ENCODE measurements at places on chromosomes 1 and 21. TPM values are rescaled to one million over a fixed set of nuclear protein-coding genes. Genes with fewer than 3 reads are reported as not detected.

DNA sequence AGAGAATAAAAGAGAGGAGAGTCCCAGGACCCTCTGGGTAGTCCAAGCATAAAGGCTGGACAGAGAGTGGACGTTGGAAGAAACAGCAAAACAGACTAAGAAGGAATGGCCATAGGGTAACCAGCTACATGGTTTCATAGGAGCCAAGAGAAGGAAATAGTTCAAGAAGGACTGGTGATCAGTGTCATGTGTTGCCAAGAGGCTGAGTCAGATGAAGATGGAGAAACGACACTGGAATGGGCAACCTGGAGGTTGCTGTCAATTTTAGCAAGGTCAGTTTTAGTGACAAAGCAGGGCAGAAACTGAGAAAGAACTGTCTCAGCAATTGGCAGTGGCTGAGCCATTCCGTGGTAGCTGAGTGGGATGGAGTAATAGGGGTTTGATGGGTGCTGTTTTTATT, 41.4 kb downstream of the HMGB4 start:
- no peak for DNase-seq

DNA sequence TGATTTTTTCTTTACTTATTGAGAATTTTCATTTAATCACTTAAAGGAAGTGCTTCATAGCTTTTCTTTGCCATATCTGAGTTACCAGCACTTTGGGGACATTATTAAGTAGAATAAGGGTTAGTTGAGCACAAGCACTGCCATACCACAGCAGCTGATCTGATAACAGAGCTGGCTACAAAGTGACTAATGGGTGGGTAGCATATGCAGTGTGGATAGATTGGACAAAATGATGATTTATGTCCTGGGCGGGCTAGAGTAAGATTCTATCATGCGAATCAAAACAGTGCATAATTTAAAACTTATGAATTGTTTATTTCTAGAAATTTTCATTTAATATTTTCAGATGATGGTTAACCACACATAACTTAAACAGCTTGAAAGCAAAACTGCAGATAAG, 102.2 kb upstream of the SNX7 start:
- DNase-seq, result no peak

- no peak for DNase-seq
These were observed 28.2 kb upstream of the ANKRD13C start for GRCh38 chr1:70382682-70383081.

GRCh38 chr21:36728371-36729111, 29.6 kb downstream of the SIM2 start:
- no peak for DNase-seq

SLC45A1 gene
- 0.20 TPM for total RNA-seq

DNA sequence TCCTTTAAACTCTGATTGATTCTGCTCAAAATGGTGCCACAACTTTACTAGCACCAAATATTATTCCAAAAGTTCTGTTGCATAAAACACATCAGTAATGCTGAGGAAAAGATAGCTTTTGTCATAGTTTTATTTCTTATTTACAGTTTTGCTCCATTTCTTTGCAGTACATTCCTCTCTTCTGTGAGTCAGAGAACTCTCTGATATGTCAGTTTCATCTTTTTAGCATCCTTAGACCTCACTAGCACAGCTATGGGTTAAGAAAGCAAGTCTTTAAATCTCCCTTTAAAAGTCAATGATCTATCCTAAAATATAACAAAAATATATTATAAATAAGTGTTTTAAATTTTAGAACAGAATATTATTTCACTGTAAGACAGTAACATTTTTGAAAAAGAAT, 356.6 kb upstream of the SNX7 start:
- DNase-seq, result no peak

All from RPMI7951 (cell line).